Activated T-cell treated with anti-CD3 and anti-CD28 coated beads, Interleukin-2, amount 50 U/mL, for 4 hours (primary cell): ENCODE measurements at places on chromosomes 1 and 21. TPM values are rescaled to one million over a fixed set of nuclear protein-coding genes. Genes with fewer than 3 reads are reported as not detected.

DNA sequence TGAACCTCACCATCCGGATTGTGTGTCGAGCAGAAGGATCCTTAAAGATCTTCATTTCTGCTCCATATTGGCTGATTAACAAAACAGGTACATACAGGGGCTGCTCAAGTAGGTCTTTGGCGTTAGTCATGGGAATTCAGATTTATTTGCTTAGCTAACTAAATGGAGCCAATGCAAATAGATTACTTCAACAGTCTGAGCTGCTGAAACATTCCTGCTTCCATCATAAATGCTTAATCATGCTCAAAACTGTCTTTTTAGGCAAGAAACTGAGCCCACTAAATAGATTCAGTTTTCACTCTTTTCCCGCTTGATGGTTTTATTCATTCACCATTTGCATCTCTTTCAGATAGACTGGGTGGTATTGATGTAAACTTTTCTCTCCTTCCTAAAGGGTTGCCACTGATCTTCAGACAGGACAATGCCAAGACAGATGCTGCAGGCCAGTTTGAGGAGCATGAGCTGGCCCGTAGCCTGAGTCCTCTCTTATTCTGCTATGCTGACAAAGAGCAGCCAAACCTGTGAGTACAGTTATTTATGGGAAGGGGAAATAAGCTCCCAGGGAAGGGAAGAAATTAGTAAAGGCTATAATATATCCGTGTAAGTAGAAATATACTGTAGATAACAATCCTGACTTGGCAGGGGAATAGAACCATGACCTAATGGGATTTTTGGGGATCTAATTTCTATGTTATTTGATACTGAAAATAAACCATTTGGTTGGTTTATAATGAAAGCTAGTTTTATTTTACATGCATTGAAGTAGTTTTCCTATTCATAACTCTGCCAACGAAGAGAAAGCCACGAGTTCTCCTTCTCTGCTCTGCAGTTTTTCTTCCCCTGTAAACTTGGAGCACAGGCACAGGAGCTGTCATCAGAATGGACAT is 126.4 kb downstream of the VPS13D start:
- DNase-seq: no peak

HORMAD1 gene
- 0.16 TPM for total RNA-seq

KRTAP13-2 gene
- not detected for total RNA-seq

FNDC5 gene
- not detected for total RNA-seq

DNA sequence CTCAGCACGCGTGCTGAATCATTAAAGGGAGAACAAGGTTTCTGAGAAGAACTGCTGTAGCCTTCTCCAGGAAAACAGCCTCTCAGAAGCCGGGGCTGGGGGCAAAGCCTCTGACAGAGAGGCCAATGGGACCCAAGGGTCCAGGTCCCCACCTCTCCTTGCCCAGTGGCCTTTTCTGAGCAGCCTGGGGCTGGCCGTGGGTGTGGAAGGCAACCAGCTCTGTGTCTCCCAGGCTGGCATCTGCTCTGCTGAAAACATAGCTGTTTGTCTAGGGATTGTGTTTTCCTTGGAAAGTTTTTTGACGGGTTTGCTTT is 261.2 kb downstream of the NPHP4 start:
- no peak for DNase-seq

SMPDL3B gene
- total RNA-seq: 0.22 TPM

ARHGEF16 gene
- total RNA-seq: 0.15 TPM
